Left cardiac atrium (tissue), 4 donors: ENCODE measurements at places on chromosomes 7 and 10. TPM values are rescaled to one million over a fixed set of nuclear protein-coding genes. Genes with fewer than 3 reads are reported as not detected.

The LRMDA gene
- 40.6 TPM for total RNA-seq

The RELN gene
- 3.6 TPM for total RNA-seq

The HOXA7 gene
- 0.39 TPM for total RNA-seq

- DNase-seq = no peak
Observed at GRCh38 chr7:9939176-9939575, 1034.5 kb upstream of the PHF14 start.

- no peak for DNase-seq
Observed at GRCh38 chr7:81070956-81071355, 152.1 kb upstream of the SEMA3C start.

- DNase-seq = no peak
Observed at GRCh38 chr7:95317546-95317945, 6.8 kb downstream of the PON1 start.

- no peak for DNase-seq
Observed at GRCh38 chr10:24718031-24718855, 5.4 kb downstream of the ARHGAP21 start.
